Upper lobe of left lung (tissue), 6 donors: ENCODE measurements at places on chromosomes 12 and 14.

- no peak for DNase-seq
Observed at GRCh38 chr14:74618078-74618952, 6.3 kb upstream of the LTBP2 start.

DNA sequence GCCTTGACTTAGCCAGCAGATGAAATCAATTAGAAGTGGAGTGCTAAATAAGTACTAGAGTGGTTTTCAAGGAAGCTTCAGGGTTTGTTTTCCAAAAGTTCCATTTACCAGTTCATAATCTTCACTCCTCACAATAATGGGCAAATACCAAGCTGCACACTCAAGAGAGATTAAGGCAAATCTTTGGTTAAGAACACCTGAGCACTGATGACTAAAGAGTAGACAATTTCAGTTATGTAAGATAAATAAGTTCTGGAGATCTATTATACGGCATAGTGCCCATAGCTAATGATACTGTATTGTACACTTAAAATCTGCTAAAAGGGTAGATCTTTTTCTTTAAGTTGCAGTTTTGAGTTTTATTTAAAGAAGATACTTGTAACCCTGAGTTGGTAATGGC is 125.0 kb downstream of the ARMH4 start:
- no peak for DNase-seq

- DNase-seq = no peak
Observed at GRCh38 chr12:57630891-57631433, 2.0 kb downstream of the B4GALNT1 start.

- no peak for DNase-seq
Observed at GRCh38 chr12:737122-737739, 15.1 kb upstream of the WNK1 start.

DNA sequence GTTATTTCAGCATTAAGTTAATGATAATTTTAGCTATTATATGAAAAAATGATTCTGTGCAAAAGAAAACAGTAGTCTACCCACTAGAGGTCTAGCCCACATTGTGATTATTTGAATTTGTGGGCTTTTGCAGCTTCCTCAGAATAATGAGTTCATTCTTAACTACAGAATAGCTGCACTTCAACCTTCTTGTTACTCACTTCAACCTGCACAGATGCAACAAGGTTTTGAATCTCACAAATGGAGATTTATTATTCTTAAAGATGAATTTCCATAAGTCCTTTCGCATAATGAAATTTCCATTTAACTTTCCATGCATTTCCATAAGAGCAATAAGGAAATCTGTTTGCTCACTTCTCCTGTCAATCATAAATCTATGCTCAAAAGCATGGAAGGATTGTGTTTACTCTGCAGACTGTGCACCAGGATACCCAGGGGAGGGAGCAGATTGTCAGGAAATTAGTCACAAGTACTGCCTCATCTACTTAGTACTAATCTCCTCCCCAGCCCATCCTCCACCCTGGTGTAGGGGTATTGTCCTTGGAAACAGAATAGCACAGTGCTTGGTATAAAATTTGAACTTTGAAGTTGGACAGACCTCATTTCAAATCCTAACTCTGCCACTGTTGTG is 24.1 kb downstream of the PTGER2 start:
- no peak for DNase-seq
